ENCODE measurements at places on chromosomes 16 and 17. TPM values are rescaled to one million over a fixed set of nuclear protein-coding genes. Genes with fewer than 3 reads are reported as not detected.

DNA sequence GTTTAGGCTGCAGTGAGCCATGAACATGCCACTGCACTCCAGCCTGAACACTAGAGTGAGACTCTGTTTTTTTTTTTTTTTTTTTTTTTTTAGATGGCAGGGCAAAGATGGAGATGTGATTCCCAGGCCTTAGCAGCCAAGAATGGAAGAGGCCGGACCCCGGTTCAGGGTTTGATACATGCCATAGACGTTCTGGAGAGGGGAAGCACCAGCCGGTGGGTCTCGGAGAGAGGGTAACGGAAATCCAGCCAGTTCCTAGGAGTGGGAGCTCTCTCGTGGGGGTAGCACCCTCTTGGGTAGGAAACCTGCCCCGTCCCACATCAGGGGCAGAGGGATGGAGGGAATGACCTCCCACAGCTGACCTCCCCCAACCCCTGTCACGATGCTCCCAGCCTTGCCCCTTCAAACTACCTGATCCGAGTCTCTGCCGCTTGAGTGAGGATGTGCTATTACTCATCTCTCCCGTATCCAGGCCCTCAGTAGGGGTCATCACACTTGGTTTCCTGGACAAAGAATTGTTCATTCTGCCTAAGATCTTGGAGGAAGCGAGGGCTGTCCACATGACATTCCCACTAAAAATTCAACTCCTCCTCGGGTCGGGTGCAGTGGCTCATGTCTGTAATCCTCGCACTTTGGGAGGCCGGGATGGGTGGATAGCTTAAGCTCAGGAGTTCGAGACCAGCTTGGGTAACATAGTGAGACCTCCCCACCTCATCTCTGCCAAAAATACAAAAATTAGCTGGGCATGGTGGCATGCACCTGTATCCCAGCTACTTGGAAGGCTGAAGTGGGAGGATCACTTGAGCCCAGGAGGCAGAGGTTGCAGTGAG is 47.3 kb downstream of the MIS12 start:
- no peak for DNase-seq

DNA sequence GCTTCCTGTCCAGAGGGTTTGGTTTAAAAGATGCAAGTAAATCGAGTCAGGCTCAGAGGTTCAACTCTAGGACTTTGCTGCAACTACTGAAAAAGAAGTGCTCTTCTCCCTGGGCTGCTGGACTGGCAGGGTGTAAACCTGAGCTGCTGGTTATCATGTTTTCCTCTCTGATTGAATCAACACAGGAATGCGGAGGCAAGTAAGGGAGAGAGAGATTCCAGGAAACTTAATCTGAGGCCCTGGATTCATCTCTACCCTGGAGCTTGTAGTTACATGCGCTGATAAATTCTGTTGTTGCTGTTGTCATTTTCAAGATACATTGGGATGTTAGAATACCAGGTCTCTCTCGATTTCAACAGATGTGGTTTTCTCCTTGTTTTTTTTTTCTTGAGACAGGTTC is 8.2 kb upstream of the HS3ST3A1 start:
- DNase-seq, result no peak

DNA sequence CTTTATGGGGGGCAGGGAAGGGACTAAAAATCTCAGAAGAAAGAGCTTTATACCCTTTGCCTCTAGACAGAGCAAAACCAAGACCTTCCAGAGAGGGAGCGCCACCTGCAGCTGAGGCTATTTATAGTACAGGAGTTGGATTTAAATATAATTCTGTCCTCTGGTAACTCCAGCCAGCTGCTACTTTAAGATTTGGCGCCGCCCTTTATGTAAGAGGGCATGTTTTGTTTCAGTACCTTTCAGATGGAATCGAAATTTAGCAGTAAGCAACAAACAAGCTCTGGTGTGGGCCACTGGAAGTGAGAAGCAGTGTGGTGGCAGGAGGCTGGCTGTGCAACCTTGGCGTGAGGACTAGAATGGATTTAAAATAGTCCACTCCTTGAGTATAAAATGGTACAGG is 5.2 kb upstream of the GUCY2D start:
- DNase-seq, result peak; percentile 63

GRCh38 chr16:2865651-2866050 is 7.7 kb upstream of the PRSS22 start:
- peak; percentile 13 for DNase-seq

- no peak for DNase-seq
Measured at GRCh38 chr16:85028685-85029407, 1.3 kb downstream of the KIAA0513 start.

- DNase-seq, result peak; percentile 94
Measured at GRCh38 chr17:64174686-64175456, 44.9 kb upstream of the ERN1 start.

DNA sequence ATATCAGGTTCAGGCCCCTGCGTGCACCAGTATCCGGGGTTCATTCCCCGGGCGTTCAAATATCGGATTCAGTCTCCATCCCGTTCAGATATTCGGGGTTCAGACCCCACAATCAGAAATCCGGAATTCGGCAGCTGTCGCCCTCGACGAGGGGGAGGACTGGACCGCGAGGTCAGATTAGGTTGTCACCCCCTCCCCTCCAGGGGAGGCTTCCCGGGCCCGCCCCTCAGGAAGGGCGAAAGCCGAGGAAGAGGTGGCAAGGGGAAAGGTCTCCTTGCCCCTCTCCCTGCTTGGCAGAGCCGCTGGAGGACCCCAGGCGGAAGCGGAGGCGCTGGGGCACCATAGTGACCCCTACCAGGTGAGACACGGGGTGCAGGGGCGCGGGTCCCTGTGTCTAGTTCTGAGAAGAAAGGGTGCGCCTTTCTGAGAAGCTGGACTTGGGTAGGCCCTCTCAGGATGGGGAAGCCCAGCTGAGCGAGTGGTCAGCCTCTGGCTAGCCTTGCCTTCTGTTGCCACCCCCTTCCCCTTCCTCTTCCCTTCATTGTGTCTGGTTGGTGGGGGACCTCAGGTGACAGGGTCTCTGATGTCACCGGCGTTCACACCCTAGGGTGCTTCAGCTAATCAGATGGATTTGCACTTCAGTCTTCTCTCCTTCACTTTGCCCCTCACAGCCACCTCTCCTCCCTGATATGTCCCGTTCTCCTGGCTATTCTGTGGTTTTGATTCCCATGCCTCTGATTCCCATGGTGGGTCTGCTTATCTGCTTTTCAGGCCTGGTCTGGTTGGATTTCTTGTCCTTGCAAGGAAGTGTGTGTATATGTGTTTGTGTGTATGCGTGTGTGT is 844 bp downstream of the TAOK2 start:
- DNase-seq, result peak; percentile 2

DNA sequence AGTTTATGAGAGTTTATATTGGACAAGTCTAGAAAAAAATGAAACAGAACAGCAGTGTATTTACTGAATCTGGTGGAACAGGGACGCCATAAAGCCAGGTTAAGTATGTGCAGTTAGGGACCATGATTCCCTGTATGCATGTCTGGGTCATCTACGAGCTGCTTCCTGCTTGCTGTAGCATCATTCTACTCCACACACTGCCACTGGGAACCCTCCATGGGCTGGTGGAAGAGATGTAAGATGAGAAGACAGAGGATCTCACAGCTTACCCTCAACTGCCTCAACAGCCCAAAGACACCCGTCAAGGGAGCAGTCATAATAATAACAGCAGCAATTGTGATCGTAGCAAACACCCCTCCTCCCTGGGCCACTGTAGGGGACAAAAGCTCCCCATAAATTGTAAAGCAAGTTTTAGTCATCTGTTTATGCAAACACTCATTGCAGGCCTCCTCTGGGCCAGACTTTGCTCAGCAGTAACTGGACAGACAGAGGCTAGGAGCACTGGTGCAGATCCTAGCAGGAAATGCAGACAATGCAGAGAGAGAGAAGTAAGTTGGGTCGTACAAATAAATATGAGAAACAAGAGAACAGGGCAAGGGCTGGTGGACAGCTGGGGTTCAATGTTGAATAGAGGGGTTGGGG is 188.0 kb downstream of the SOX9 start:
- no peak for DNase-seq

GRCh38 chr16:27730661-27731210 is 180.8 kb downstream of the KATNIP start:
- no peak for DNase-seq

GRCh38 chr17:82838386-82839063 is 1.3 kb downstream of the ZNF750 start:
- DNase-seq, result no peak

DNA sequence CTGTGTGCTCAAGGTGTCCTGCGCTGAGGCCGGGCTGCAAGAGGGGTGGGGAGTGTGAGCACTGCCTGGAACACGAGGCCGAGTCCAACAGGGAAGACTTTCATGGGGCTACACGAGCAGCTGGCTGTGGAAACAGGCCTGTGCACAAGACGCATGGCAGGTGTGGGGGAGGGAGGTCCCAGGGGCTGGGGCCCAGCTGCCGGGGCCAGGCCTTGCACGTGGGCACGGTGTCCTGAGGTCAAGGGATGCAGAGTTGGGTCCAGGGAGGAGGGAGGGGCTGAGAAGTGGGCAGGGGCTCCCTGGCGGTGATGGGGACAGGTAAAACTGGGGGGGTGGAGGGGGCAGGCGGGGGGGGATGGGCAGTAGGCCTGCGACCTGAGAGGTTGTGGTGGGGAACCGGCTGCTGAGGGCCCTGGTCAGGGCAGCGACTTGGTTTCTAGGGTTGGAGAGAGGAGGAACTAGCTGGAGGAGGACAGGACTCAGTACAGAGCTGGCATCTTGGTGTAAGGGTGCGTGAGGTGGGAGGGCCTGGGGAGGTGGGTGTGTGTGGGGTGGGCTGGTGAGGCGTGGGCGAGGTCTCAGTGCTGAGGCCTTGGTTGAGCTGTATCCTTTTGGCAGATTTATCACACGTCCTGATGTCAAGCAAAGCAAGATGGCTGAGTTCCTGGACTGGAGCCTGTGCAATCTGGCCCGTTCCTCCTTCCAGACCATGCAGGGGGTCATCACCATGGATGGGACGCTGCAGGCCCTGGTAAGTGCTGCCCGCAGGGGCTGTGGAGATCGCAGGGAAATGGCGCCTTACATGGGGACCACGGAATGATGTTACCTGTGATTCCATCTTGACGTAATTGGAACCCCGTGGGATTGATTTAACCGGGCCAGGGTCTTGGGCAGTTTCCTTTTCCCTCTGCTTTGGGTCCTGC is 29.4 kb downstream of the TBCD start:
- no peak for DNase-seq

- peak; percentile 44 for DNase-seq
Measured at GRCh38 chr16:19294156-19294649, 8.7 kb downstream of the CLEC19A start.

DNA sequence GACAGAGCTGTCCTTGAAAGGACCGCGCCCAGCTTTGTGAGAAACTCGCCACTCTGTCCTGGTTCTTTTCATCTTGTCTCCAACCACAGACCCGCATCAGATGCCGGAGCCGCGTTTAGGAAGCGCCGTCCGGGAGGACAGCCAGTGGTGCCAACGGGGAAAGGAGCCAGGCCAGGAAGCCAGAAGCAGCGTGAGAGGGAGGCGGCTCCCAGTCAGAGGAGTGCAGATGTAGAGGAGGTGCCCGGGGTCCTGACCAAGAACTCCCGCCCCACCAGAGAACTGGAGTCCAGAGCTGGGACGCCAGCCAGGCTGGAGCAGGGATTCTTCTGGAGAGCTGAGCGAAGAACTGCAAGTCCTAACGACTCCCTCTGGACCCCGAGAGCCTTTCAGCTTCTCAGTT is 49.3 kb upstream of the TNRC6C start:
- no peak for DNase-seq

DNA sequence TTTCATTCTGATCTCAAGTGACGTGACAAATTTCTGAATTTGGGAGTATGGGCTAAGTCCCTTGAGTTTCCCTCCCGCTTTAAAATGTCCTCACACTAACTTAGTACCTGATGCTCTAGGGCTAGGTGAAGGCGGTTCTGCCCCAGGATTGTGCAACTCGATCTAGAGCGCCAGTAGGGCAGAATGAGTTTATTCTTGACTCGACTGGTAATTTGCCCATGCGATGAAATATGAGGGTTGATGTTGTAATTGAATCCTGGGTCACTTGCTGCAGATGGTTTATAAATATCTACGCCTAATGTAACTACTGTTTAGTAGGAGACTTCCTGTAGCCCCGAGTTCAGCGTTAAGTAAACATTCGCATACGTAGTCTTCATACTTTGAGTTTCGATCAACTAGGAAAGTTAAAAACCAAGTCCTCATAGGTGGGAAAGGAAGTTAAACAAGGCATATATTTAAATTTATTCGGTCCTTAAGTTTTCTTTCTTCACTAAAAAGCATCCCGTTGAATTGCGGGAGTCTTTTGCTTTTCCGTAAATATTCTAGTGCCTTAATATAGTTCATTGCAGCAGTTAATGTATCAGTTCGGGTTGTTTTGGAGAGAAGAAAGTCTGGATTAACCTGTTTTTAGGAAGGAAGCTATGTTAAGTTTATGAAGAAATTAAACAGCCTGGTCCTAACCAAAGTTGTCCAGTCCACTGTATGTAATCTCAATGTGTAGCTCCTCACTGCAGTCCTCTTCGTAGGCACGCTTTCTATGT is 1.6 kb downstream of the CTCF start:
- DNase-seq, result peak; percentile 17

The UNC13D gene
- total RNA-seq, result 1.3 TPM

The CES1 gene
- total RNA-seq, result 2.3 TPM

The GFAP gene
- not detected for total RNA-seq

The IRX3 gene
- 15.9 TPM for total RNA-seq

The ASPA gene
- total RNA-seq, result 1.8 TPM

The ZSWIM7 gene
- 40.7 TPM for total RNA-seq

The MEOX1 gene
- not detected for total RNA-seq

The ARHGDIG gene
- total RNA-seq, result 3.5 TPM

The CACNG4 gene
- total RNA-seq, result not detected

The CYBA gene
- 34.2 TPM for total RNA-seq

Measured in SK-MEL-5 (cell line).